ENCODE measurements at places on chromosomes 4 and X. TPM values are rescaled to one million over a fixed set of nuclear protein-coding genes. Genes with fewer than 3 reads are reported as not detected.

DNA sequence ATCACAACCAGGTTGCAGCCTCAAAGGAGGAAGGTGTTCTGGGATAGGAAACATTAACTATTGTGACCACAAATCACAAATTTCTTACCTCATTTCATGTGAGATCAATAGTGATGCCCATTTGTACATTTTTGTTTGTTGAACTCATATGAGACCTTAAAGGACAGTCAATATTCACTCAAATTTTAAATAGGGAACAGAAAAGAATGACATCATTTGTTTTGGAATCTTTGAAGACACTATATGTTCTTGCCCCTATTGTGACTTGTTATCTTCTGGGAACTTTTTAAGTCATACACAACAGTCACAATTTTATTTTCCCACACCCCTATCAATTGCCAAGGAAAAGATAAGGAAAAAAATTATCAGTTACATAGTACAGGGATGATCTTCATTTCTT, 346.5 kb downstream of the ARAP2 start:
- DNase-seq: no peak

GRCh38 chr4:158297866-158298265, 87.6 kb downstream of the TMEM144 start:
- DNase-seq: no peak

DNA sequence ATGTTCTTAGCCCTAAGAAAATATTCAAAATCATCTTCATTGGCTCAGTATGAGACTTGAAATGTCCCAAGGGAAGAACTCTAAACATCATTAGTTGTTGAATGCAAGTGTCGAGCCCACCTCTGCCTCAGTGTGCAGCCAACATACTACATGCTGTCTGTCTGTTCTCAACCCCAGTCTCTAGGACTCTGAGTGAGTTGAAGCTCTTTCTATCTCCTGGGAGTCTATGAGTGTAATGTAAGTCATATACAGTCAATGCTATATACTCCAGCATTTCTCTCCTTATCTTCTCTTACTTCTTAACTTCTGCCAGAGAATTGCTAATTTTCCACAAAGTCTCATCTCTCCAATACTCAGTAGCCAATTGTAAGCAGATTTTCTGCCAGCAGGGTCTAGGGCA, 61.3 kb downstream of the SPATA18 start:
- no peak for DNase-seq

The CXCL5 gene
- 0.86 TPM for total RNA-seq

All from endodermal cell (in vitro differentiated cells).